DMS79 treated with DMSO at 0.1 percent for 48 hours (cell line): ENCODE measurements at places on chromosomes 11 and 22.

GRCh38 chr11:88435415-88435814 lies 97.9 kb upstream of the CTSC start:
- no peak for DNase-seq

DNA sequence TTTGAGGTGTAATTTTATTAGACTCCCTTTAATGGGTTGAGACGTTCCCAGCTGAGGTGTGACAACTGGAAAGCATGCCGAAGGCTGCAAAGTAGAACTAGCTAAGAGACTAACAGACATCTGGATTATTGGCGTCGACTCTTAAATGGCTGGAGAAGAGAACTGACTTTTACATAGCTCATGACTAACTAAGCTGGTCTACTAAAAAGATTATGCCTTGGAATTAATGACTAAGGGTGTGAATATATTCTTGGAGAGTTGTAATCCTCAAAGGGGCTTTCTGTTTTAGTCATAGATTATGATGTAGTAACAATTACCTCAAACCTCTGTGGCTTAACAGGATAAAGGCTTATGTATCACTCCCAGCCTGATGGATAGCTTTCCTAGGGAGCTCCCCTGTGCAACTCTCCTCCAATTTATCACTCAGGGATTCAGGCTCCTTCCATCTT lies 39.5 kb upstream of the SLC5A12 start:
- DNase-seq = no peak

DNA sequence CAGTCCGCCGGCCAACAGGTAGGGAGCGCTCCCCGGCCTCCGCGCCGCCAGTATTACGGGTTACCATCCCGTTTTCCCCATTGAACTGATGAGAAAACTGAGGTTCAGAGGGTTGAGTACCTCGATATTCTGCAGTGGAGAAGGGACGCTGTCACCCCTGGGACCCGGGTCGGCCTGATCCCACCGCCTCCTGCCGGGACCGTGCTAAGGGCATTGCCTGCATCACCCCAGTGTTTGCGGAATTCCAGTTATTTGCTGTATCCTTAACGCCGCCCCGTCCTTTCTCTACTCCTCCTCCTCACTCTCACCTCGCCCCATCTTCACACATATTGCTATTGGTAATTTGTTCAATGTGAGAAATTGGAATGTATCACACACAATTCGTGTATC lies 370 bp upstream of the A4GALT start:
- DNase-seq = no peak

- no peak for DNase-seq
Measured at GRCh38 chr11:76820184-76820566, 37.0 kb downstream of the TSKU start.

GRCh38 chr11:17786824-17787525 lies 52.4 kb downstream of the KCNC1 start:
- no peak for DNase-seq

DNA sequence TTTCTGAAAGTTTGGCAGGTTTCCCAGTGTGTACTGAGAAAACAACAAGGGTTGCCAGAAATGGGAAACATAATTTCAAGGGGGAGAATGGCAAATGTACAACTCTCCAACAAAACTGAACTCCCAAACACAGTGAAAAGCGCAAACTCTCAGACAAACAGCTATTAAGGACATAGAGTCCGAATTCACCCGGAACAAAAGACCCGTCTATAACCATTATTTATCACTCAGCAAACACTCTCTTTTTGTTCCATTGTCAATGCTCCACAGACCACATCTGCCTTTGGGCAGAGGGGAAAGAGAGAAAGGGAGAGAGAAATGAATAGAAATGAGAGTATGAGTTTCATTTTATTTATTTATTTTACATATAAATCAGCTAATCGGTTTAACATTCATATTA lies 21.7 kb downstream of the KIRREL3 start:
- peak; percentile 96 for DNase-seq

DNA sequence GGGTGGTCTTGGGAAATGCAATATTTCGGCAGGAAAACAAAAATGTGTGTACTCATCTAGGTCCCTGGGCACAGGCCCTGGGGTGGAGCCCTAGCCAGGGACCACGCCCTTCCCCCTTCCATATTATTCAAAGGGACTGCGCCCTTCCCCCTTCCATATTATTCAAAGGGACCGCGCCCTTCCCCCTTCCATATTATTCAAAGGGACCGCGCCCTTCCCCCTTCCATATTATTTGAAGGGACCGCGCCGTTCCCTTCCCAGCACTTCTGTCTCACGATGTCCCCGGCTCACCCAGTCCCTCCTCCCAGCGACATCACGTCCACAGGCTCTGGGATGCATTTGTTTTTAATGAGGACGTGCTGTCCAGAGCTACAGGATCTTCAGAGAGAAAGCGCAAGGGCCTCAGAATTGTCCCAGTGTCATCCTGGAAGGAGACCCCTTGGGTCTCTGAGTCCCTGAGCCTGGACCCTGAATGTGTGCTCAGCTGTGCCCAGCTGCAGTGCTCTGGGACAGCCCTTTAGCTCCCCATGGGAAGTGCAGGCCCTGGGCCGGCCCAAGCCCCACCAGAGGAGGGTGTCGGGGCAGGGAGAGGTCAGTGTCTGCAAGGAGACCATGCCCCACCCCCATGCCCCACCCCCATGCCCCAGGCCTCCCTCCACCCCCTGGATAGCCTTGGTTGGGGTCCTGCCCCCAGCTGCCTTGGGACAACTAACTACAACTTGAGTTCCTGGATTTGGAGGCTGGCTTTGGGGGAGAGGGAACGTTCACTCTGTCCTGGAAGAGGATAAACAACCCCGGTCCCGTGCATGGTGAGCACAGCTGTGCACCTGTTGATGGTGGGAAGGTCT lies 810.0 kb downstream of the BRD1 start:
- no peak for DNase-seq

DNA sequence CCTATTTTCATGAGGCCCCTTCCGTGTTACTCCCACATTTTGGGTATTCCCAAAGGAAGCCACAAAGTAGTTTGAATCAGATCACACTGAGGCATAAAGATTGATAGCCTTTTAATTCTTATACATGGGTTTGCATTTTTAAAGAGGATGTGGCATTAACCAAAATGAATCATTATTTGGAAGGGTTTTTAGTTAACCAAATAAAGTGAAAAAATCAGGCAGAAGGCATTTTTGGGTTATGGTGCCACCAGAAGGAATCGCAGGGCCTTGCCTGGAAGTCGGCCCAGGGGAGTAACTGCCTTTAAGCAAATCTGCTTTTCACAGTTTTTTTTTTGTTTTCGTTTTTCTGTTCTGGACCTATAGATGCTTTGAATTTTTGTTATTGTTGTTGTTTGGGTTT lies 55.4 kb downstream of the HSD17B12 start:
- DNase-seq = no peak

DNA sequence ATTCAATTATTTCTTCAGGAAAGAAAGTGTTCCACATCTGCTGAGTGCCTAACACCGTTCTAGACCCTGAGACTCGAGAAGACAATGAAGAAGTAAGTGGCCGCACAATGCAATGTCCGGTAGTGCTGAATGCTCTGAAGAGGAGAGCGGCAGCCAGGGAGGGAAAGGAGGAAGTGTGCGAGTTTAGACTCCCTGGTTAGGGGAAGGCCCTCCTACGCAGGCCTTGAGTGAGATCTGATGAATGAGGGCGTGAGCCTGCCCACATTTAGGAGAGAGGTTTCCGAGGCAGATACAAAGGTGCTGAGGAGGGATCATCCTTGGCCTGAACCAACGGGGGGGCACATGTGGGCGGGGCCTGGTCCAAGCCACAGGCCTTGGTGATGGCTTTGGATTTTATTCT lies 558.6 kb downstream of the NTM start:
- DNase-seq = no peak

DNA sequence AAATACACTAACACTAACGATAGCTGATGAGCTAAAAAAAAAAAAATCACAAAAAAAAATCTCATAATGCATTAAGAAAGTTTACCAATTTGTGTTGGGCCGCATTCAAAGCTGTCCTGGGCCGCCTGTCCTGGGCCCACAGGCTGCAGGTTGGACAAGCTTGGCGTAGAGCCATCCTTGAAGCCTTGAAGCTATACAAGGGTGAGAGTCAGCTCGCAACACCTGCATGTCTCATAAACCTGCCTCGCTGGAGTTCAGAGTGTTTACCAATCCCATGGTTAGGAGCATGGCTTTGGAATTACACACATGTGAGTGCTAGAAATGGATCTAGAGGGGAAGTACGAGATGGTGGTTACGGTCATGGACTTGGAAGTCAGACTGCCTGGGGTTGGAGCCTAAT lies 453.7 kb downstream of the INSC start:
- peak; percentile 90 for DNase-seq

DNA sequence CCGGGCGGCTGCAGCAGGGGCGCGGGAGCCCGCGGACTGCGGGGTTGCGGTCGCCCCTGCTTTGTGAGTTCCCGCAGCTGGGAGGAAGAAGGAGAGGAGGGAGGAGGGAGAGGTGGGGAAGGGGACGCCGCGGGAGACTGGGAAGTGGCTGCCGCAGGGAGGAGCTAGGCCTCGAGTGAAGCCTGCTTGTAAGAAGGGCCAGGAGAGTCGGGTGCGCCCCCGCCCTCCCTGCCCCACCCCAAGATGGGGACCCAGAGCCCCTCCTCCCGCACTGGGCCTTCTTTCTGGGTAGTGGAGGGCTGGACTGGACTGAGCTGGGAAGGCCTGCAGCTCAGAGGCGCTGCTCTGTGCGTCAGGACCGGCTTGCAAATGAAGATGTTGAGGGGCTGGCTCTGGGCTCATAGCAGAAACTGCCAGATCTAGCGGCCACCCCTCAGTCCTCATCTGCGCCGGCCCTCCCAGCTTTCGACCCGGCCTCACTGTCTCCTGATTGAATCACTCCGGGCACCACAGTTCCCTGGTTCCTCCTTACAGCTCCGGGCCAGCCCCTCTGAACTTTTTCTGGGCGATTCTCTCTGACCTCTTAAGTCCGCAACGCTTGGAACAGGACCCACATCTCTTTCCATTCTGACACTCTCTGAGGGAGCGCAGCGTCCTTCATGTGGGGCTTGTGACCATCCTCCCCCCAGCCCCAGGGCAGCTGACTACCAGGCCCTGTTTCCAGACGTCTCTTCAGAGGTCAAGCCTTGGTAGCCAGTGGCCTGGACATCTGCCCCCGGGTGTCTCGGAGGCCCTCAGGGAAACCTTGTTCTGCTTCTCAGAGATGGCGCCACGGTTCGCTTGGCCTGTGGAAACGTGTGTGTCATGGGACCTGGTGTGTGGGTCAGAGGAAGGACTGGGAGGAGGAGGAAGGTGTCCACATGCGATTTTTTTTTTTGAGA lies 21.9 kb downstream of the SERPINH1 start:
- peak; percentile 83 for DNase-seq

GRCh38 chr22:26568207-26568706 lies 21.7 kb downstream of the TPST2 start:
- no peak for DNase-seq

GRCh38 chr22:37551981-37552380 lies 8.3 kb upstream of the CDC42EP1 start:
- DNase-seq = no peak

GRCh38 chr11:47376525-47377371 lies 1.6 kb downstream of the SPI1 start:
- no peak for DNase-seq

DNA sequence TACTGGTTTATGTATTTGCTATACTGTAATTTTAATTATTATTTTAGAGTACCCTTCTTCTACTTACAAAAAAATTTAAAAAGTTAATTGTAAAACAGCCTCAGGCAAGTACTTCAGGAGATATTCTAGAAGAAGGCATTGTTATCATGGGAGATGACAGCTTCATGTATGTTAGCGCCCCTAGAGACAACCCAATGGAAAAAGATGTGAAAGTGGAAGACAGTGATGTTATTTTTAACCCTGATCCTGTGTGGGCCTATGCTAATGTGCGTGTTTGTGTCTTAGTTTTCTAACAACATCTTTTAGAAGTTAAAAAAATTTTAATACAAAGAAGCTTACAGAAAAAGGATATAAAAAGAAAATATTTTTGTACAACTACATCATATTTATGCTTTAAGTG lies 205.0 kb downstream of the FAM76B start:
- no peak for DNase-seq
